ENCODE measurements at places on chromosomes 2 and 18. TPM values are rescaled to one million over a fixed set of nuclear protein-coding genes. Genes with fewer than 3 reads are reported as not detected.

DNA sequence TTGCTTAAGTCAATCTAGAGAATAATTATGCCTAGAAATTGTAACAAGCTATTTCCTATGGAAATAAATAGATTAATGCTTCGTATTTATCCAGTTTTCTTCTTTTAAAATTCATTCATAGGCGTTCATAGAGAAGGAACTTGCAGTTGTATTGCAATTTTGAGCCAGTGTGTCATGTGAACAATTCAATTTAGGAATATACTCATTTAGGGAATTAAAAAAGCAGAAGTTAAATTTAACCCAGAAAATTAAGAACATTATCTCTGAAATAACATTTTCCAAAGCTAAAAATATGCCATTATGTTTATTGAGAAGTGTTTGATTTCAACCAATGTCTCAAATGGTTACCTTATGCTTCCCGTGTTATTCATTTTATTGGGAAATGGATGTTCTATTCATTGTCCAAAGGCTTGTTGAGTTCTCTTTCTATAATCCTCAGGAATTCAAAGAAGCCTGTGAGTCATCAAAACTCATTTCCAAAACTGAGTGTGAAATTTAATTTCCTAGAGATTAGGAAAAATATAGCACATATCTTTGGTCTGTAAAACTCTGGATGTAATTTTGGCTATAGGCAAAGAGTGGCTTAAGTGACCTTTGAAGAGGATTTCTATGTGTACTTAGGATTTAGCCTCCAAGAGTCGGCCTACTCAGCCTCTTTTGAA lies 99.7 kb downstream of the SLC8A1 start:
- DNase-seq: no peak

PSMA8 gene
- polyA plus RNA-seq: not detected

DNA sequence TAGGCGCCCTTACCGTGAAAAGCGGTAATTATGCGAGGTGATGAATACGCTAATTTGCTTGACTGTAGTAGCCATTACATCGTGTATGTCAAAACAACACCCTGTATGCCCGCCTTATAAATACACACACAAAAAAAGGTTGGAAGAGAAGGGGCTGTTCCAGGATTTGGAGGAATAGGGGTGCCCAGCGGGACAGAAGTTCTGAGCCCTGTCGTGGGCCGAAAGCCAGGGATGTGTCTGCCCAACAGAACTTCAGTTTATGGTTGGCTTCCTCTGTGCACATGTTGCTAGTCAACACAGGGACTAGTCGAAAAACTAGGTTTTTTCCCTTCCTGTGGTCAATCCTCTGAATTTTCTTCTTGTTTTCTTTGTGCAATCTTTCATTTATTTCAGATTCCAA lies 182.5 kb downstream of the ACKR3 start:
- DNase-seq: no peak

STARD6 gene
- polyA plus RNA-seq: 0.22 TPM

C18orf54 gene
- polyA plus RNA-seq: not detected

DNA sequence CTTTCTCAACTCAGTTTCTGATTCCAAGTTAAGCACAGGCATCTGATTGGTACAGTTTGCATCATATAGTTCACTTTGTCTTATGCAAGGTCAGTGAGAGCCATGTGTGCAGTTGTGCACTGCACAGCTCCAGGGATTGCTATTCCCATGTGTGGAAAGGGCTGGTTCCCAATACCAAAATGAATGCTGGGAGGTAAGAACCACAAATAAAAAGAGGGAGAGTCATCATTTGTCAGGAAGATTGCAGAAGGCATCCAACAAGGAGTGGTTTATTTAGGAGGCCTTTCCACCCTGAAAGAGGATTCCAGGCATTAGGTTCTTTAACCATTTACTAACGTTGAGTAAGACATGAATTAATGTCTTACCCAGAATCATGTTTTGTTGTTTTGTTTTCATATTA lies 141.2 kb upstream of the ST6GAL2 start:
- DNase-seq: no peak

LINC00305 gene
- not detected for polyA plus RNA-seq

DNA sequence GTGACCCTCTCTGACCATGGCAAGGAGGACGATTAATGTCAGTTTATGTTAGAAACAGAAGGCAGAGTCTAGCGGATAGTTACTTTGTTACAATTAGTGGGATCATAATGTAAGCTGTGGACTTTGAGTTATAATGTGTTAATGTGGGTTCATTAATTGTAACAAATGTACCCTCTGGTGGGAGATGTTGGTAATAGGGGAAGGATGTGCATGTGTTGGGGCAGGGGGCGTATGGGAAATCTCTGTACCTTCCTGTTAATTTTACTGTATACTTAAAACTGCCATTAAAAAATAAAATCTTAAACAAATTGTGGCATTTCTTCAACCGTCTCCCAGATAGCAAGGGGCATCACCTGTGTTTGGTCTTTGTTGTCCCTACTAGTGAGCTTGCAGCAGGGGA lies 4.8 kb downstream of the UBE2F start:
- DNase-seq: no peak

CFAP210 gene
- polyA plus RNA-seq: 0.68 TPM

- DNase-seq: no peak
Observed at GRCh38 chr2:39008665-39009064, 112.2 kb downstream of the SOS1 start.

ACADL gene
- polyA plus RNA-seq: 13.3 TPM

COL3A1 gene
- polyA plus RNA-seq: 7,466 TPM

SCN7A gene
- polyA plus RNA-seq: 49.4 TPM

Measured in muscle of arm (tissue), 14 donors.